ENCODE measurements at places on chromosomes 11 and 22.
A peak's percentile ranks its signal among the peaks of the same experiment; 100 is the strongest.

GRCh38 chr22:50272044-50272802 lies 2.0 kb upstream of the MAPK11 start:
- no peak for DNase-seq

DNA sequence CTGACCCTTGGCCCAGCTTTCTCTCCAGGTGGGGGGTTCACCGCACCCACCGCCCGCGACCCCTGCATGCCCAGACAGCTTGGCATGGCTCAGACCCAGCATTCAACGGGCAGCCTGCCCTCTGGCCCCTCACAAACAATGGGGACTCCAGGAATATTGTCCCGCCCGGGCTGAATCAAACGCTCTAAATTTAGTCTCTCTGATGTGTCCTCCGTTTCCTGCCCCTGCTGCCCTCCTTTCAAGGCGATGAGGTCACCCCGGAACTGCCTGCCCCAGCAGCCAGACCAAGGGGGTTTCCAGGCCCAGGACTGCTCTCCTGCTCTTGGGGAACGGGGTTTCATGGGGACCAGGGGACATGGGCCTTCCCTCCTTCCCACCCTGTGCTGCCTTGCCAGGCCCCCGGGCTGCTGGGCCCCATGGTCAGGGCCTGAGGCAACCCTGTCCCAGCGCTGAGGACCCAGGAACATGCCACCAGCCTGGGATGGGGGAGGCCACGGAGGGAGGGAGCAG lies 10.1 kb upstream of the PDGFB start:
- DNase-seq, result peak; percentile 44

DNA sequence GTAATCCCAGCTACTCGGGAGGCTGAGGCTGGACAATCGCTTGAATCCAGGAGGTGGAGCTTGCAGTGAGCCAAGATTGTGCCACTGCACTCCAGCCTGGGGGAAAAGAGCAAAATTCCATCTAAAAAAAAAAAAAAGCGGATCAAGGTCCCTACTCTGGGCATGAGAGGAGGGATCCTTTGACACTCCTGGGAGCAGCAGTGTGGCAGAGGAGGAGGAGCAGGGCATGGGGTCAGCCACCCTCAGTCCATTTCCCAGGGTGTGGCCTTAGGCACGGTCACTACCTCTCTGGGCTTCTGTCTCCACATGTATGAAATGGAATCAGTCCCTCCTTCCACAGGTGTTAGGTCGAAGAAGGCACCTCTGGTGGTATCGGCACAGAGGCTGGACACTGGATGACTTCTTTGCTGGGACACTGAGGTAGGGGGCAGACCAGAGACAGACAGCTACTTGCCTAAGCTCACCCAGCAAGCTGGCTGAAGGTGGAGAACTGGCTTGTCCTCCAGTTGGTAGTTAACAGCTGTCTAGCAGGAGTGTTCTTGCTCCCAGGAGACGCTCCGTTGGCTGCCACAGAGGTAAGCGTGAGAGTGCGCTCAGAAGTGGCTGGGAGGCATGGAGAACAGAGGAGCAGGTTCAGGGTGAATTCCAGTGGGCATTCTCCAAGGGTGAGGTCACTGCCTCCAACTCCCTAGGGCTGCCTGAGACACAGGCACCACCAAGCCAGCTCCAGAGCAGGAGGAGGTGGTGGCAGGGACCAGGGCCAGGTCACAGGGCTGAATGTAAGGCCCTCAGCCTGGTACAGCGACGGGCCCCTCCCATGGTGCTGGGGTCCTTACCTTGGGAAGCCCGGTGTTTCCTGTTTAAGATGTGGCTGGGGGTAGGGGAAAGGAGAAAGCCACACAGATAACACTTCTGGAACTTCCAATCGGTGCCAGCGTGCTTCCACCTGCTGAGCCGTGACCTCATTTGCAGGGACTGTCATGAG lies 19.5 kb downstream of the TXN2 start:
- peak; percentile 88 for DNase-seq

GRCh38 chr11:30758518-30758917 lies 172.4 kb upstream of the MPPED2 start:
- DNase-seq, result no peak

- peak; percentile 35 for DNase-seq
Measured at GRCh38 chr11:108912581-108912980, 247.7 kb downstream of the DDX10 start.

- DNase-seq, result no peak
Measured at GRCh38 chr22:49052023-49052538, 775.6 kb downstream of the BRD1 start.

GRCh38 chr22:20577045-20577444 lies 69.6 kb downstream of the MED15 start:
- no peak for DNase-seq

- DNase-seq, result no peak
Measured at GRCh38 chr11:19974886-19975285, 185.4 kb downstream of the DBX1 start.

DNA sequence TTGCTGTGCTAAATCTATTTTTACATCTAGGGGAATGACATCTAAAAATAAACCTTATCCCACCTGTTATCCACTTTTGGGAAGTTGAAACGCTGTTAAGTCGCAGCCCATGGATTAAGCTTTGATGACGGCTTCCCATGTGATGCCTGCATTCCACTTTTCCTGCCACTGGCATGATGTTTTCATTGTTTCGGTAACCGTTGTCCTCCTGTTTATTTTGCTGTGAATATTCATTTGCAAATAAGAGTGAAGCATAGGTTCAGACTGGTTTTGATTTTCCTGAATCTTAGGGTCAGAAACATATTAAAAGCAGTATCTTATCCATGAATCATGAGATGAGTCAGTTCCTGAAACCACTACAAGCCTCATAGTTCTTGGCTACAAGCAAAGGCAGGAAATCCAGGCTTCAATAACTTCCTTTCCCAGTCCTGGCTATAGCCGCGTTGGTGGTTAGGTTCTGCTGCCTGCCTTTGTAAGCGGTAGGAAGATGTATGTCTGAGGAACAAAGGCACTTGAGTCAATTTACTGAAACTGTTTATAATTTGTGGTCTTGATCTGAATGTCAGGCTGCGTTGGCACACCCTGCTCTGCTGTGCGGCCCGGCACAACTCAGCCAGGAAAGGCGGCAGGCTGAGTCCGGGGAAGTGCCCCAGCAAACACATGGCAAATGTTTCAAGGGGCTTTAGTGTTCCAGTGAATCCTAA lies 19.4 kb downstream of the TEAD1 start:
- DNase-seq, result peak; percentile 98

DNA sequence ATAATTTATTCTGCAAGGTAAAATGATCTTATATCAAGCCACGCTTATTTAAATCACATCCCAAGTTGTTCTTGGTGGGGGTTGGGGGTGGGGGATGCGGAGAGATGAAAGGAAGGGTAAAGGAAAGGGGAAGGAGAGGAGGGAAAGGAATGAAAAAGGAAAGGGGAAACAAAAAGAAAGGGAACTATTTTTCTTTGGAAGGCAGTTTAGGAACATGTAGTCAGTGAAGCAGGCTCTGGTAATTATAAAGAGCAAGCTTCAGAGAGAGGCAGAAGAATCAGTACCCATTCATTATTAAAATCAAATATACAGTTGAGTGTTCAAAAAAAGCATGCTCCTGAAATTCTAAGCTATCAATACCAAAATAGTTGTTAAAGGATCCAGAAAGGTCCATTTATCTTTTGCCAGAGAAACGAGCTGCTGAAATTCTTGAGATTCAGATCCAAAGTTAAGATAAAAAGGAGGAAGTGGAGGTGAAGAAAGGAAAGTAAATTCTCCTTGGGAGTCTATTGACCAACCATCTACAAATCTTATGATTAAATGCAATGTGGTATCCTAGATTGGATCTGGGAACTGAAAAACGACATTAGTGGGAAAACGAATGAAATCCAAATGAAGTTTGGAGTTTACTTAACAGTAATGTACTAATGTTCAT lies 107.4 kb downstream of the SGSM3 start:
- no peak for DNase-seq

GRCh38 chr22:30399718-30400117 lies 2.9 kb downstream of the SEC14L2 start:
- DNase-seq, result no peak

GRCh38 chr11:72581067-72581466 lies 93.2 kb downstream of the PDE2A start:
- DNase-seq, result no peak

GRCh38 chr11:65422633-65423515 lies at the start of gene NEAT1:
Gene NEAT1 (plus strand): TSS chr11:65422798.
- peak; percentile 98 for DNase-seq

GRCh38 chr11:46296528-46297448 lies 19.3 kb downstream of the CREB3L1 start:
- DNase-seq, result peak; percentile 97

DNA sequence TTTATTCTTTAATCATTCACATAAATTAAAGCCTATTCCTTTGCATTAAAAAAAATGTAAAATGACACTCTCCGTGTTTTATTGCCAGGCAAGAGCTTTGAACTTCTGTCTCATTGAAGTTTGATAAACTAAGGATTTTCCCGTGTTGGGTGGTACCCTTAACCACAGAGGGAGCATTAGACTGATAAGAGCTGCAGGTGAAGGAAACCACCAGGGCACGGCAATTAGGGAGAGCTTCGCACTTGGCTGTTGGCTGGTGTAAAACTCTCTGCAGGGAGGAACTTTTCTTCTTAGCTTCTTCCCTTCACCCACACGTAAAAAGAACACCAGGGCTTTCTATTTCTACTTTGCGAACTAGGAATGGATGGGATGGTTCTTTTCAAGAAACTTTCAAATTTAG lies 47.0 kb downstream of the CSTPP1 start:
- no peak for DNase-seq

GRCh38 chr22:37909766-37910165 lies 3.7 kb downstream of the MICALL1 start:
- DNase-seq, result no peak

DNA sequence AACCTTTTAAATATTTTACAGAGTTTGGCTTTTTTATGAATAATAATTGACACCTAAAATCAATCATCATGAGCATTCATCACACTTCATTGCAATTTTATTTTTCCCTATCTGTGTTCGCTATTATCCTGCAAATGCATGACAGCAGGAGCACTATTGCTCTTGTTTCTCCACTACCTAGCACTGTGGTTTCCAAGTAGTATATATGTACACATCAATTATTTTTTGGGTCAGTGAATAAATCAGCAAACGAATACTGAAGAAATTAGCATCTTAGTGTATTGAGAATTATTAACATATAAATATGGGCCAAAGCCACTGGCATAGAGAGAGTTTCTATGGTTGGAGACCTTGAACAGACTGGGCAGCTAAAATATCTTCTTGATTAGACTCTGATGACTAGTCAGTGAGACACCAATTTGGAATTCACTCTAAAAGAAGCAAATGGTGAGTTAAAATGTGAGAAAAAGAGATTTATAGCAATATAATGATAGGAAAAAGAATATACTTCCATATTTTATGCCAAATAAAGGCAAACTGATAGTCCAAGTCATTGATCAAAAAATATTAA lies 731.1 kb upstream of the LUZP2 start:
- peak; percentile 35 for DNase-seq

DNA sequence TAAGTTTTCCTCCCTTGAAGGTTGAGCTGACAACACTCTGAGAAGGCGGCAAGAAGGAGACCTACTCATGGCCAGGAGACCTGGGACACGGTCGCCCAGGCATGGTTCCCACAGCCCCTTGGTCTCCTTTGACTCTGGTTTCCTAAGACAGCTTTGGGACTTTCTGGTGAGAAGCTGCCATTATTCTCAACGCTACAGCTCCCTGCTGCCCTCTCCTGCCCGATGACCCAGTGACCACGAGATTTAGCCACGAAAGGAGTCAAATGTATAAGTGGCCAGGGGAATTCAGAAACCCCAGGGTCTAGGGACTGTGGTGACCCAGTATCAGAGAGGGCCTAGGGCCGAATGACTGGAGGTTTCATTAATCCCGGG lies 699 bp upstream of the SDF2L1 start:
- peak; percentile 61 for DNase-seq

- no peak for DNase-seq
Measured at GRCh38 chr22:17472932-17473331, 90.4 kb upstream of the SLC25A18 start.

DNA sequence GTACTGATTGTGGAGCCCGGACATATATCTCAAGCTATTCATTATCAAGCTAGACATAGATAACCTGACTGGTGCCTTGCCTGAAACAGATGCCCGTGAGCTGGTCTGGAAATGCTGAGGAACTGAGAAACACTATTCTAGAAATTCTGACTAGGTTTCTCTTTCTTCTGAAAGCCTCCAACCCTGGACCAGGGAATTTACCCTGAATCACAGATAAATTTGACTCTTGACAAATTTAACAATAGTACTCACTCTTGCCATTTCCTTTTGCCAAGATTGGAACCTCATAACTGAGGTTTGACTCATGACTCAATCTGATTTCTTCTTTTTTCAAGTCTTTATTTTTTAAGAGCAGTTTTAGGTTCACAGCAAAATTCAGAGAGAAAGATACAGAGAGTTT lies 189.6 kb upstream of the SYN3 start:
- peak; percentile 80 for DNase-seq

DNA sequence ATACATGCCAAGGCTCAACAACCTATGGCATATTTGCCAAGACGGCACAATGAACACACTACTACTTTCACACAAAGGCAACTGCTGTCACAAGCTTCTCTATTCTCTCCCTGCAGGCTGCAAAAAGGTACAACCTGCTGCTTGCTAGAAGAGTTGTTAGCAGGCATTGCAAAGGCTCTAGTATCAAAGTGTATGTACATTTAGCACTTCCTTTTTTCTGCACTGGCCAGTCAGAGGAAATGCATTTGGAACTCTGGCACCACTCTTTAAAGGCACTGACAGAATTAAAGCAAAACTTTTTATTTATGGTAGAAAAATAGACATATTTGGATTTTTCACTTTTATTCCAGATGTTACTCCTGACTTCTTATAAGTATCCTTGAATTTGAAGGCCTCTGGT lies 125.9 kb downstream of the CWF19L2 start:
- no peak for DNase-seq

DNA sequence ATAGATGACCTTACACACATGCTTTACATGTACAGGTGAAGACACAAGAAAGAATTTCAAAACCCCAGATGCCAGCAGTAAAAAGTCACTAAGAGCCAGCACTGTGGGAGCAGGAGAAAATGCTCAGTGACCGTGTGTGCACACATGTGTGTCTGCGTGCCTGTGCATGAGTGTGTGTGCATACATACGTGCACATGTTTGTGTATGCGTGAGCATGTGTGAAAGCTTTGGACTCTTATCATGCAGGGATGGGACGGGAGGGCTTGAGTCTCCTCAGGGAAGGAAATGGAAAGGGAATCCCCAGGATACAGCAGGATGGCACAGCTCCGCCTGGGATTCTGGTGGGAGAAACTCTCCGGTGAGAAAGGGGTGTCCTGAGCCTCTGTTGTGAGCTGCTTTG lies 121.5 kb upstream of the B3GAT1 start:
- no peak for DNase-seq

DNA sequence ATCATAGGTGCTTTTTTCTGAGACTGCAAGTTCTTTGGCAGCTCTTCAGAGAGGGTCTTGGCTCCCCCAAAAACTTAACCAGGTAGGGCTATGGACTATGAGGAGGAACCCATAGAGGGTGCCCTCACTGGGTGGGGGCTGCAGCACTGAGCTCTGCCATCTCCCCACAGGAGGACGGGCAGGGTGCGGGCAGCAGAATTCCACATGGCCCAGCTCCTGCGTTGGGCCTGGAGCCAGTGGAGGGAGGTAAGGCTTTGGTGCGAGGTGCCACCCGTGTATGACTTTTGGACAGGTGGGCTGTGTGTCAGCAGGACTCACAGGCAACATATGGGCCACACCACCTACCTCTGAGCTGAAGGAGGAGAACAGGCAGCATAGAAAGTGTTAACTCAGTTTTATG lies 58.4 kb downstream of the PISD start:
- no peak for DNase-seq
